ENCODE measurements at places on chromosomes 12 and 14.

GRCh38 chr14:60720962-60721325 lies 3.2 kb downstream of the SIX4 start:
- no peak for DNase-seq

GRCh38 chr12:89707703-89708564 lies 704 bp downstream of the ATP2B1 start:
- DNase-seq, result no peak

GRCh38 chr14:81386290-81386745 lies 13.8 kb downstream of the STON2 start:
- no peak for DNase-seq

GRCh38 chr12:108637222-108637971 lies 3.7 kb upstream of the SELPLG start:
- DNase-seq, result no peak

GRCh38 chr12:27237790-27238771 lies 6.0 kb upstream of the STK38L start:
- DNase-seq, result no peak

DNA sequence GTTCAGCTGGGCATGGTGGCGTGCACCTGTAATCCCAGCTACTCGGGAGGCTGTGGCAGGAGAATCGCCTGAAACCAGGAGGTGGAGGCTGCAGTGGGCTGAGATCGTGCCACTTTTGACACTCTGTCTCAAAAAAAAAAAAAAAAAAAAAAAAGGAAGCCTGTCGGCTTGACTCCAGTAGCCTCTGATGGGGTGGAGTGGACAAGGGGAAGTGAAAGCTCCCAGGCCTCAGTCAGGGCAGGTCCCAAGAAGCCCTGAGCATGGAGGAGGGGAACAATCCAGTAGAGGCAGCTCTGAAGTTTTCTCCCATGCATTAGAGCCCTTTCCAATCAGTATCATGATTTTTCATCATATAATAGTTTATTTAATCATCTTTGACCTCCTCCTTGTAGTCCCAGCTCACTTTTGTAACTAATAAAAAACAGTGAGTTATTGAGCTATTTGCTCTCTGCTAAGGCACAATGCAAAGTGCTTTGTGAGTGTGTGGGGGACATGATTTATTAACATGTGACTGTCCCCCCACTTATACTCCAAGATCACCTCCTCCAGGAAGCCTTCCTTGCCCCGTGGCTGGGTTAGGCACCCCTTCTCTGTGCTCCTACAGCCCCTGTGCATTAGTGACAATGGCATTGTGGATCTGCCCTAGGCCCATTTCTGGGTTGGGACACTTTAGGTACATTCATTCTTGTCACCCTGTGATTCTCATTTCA lies 4.7 kb upstream of the SSH1 start:
- DNase-seq, result no peak

- no peak for DNase-seq
Observed at GRCh38 chr14:59374048-59374447, 91.1 kb downstream of the GPR135 start.

DNA sequence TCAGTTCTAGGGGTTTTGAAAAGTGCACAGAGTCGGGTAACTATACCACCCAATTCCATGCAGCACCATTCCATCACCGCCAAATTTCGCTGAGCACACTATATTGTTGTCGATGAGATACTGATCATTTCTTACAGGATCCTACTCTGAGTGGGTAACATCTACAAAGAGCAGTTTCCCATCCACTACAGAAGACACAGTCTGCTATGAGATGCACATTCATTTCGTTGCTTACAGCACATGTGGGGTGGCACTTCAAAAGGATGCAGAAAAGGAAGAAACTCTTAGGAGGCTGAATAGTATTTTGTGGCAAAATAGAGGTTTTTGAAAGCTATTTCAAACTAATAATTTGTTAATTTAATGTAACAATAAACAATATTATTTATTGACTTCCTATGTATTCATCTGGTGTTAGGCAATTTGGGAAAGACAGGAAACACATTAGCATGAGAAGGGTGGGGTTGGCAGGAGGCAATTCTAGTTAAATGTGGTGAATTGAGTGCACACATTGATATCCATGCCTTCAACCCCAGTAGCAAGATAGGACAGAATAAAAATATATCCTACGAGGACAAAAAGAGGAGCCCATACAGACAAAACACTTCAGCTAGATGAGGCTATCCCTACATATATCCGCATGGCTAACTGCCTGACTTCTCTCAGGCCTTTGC lies 186.8 kb upstream of the PARP11 start:
- DNase-seq, result no peak

- DNase-seq, result no peak
Observed at GRCh38 chr14:91727121-91727520, 4.8 kb downstream of the CATSPERB start.

GRCh38 chr14:95516554-95517181 lies at the start of gene SYNE3:
Gene SYNE3 (minus strand): TSS chr14:95516650. CDS start chr14:95475821, 40,829 bp downstream.
- no peak for DNase-seq

GRCh38 chr12:106101803-106102202 lies 37.0 kb downstream of the NUAK1 start:
- DNase-seq, result no peak

- no peak for DNase-seq
Observed at GRCh38 chr12:121465921-121466793, 66.2 kb downstream of the RNF34 start.

DNA sequence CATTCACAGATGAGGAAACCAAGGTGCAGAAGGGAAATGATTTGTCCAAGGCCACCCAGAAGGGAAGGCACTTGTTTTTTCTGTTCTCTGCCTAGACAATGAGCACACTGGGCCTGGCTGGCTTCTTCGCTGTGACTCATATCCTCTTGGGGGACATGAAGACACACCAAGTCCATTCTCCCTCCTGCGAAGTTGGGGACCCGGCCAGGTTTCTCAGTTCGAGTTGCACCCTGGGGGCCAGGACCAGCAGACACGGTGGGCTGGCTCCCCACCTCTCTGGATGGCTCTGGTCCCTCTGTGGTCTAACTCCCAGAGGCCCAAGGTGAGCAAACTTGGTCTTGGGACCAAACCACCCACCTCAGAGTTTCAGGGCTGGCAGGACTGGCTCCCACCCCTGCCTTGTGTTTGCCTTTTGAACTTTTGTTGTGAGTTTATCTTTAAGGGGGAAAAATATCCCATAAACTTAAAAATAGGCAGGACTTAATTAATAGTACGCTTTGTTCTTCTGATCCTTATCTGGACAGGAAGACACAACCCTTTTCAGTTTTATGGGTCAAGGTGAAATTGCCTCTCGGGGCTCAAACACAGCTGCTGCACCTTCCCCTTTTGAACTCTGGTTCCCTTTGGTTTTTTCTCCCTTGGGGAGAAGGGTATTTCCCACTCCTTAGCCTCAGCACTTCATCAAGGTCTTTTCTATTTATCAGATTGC lies 9.0 kb upstream of the MLEC start:
- DNase-seq, result peak; percentile 19

DNA sequence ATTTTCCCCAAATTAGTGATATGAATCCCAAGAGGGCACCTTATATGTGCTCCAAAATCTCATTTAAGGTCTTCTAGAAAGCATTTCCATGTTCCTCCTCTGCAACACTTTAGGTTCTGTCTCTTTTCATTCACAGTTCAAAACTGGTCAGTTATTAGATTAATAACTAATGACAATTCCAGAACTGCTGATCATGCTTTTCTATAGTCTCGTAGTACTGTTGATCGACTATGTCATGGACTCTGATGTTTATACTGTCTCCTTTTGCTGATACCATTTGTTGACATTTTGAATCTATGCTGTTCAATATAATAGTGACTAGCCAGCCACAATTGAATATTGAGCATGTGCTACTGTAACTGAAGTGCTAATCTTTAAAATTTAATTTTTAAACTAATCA lies 728.3 kb downstream of the LRFN5 start:
- DNase-seq, result no peak

- DNase-seq, result no peak
Observed at GRCh38 chr14:94680862-94681288, 68.7 kb downstream of the SERPINA3 start.

DNA sequence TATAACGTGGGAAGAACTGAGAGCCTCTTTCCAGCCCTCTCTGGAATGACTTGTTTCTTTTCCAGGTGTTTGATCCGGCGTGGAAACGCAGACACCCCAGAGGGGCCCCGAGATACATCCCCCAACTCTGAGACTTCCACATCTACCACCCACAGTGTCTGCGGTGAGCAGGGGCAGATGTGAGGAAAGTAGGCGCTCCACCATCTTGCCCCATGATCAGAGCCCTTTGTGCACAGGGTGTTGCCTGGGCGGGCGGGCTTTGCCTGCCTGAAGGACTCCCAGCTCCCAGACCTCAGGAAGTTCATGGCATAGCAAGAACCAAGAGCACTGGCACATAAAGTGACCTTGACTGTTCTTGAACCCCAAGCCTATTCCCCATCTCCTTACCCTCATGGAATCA lies 2.8 kb downstream of the CARMIL3 start:
- DNase-seq, result no peak

DNA sequence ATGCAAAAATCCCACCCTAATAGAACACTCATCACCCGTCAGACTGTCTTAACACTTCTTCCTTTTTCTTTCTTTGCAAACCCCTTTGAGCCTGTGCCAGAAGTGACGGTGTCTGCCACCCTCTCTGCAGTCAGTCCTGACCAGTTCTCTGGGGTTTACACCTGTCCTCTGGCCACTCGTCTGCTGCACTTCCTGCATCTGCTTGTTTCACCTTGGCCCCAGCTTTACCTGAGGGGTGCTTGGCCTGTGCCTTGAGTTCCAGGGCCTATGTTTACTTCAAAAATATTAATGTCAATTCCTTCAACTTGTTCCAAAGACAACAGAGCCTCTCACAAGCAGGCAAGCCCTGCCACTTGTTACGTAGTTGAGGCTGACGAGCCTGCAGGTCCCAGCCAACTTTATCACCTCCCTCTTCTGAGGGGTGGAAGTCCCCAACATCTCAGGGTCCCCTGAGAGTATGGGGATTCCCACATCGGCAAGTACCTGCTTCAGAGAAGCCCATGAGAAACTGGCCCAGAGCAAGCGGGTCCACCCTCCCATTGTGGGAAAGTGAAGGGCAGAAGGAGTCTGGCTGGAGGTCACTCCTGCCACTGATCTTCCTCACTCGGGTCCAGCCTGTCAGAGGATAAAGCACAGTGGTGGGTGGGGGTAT lies 205.4 kb downstream of the DAD1 start:
- DNase-seq, result no peak

GRCh38 chr14:75631453-75631831 lies 29.2 kb downstream of the ERG28 start:
- DNase-seq, result no peak

DNA sequence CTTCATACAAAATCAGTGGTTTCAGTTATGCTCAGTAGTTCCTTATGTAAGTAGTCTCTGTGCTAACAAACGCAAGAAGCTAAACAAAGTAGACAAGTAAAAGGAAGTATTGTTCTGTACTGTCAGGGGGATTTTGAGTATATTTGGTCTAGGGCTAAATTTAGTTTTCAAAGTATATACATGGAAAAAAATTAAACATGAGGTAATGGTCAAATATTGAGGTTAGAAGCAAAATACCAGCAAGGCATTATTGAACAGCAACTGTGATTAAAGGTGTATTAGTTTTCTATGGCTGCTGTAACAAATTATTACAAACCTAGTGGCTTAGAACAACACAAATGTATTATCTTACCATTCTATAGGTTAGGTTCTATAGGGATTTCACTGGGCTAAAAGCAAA lies 18.8 kb downstream of the GNG2 start:
- DNase-seq, result no peak

DNA sequence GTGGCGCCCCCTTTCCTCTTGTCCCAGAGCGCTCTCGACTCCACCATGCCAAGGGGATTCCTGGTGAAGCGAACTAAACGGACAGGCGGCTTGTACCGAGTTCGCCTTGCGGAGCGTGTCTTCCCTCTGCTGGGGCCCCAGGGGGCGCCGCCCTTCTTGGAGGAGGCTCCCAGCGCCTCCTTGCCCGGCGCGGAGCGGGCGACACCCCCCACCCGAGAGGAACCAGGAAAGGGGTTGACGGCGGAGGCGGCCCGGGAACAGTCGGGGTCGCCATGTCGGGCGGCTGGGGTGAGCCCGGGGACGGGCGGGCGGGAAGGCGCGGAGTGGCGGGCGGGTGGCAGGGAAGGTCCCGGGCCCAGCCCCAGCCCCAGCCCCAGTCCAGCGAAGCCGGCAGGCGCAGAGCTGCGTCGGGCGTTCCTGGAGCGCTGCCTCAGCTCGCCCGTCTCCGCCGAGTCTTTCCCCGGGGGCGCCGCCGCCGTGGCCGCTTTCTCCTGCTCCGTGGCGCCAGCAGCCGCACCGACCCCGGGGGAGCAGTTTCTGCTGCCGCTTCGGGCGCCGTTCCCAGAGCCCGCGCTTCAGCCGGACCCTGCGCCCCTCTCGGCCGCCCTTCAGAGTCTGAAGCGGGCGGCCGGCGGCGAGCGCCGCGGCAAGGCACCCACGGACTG lies 376 bp downstream of the INSM2 start:
- DNase-seq, result no peak

DNA sequence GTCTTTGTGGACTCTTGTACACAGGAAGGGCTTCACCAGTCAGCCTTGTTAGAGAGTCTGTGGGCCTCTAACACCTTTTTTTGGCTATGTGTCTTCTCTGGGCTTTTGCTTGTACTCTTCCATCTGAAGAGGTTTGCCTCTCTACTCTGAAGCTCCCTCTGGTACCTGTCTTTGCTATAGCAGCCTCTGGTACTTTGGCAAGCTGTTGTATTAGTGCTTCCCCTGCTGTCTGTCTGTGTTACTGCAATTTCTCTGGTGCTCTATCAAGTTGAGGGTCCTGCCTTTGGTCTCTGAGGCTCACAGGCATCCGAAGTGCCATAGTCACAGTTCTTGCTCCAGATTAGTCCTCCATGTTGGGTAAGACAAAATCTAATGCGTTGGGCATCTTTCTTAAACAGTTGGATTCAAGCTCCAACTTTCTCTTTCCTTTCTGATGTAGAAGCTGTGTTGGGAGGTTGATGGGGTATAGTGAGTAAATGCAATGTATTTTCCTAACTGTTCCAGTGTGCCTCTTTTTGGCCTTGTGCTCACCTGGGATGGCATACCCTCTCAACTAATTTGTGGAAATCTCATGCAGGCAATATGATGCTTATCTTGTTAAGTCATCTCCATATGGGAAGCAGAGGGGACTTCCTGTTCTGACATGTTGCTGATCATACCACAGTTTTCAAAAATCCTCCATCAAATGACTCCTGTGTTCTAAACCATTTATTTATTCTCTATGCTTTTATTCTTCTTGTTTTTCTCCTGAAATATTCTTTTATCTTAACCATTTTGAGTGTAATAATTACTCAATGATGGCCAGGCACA lies 88.8 kb downstream of the ATF7IP start:
- DNase-seq, result peak; percentile 29

GRCh38 chr12:116598311-116599284 lies 39.4 kb downstream of the MAP1LC3B2 start:
- DNase-seq, result no peak

DNA sequence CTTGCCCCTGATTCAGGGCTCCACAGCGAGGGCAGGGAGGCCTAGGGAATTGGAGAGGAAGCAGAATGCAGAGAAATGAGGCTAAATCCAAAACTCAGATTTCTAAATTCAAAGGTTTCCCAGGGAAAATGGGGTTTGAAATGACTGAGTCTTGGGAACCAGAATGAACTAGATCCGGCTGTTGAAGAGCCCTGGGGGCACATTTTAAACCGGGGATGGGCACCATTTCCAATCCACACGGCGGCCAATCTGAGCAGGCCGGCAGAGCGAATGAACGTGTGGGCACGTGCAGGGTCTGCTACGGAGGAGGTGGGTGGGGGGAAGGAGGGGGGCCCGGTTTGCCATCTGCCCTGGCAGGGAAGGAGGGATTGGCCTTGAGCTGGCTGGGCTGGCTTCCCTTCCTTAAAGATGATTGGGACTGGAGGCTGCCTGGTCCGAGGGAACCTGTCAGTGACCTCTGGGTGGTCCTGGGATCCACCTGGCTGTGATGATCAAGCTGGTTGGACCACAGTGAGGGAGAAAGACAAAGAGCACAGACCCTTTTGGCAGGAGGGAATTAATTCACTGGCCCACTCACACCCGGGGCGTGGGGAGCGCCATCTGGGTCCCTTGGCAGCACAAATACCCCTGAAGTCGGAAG lies 161.0 kb downstream of the RBM19 start:
- DNase-seq, result no peak

Measured in RCC 7860 (cell line).